ENCODE measurements at places on chromosomes 4 and X.

DNA sequence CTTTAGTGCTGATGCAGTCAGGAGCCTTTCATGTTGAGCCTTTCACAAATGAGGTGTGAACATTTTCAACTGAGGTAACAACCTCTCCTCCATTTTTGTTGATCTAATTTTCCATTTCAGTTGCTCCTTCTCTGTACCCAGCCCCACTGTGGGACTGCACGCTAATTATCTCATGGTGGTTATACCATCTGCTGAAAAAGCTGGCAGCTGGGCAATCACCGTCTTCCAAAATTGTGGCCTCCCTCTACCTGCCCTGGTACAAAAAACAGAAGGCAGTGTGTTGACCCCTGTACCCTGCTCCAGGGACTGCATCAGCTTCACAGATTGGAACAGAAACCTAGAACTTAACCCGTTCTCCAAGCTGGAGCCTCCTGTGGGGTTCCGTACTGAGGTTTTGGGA is 72.4 kb upstream of the LONRF3 start:
- no peak for DNase-seq

- DNase-seq = no peak
Measured at GRCh38 chr4:155617296-155617695, 49.4 kb upstream of the GUCY1A1 start.

- DNase-seq = no peak
Measured at GRCh38 chrX:119954374-119954773, 10.8 kb upstream of the NKAP start.

DNA sequence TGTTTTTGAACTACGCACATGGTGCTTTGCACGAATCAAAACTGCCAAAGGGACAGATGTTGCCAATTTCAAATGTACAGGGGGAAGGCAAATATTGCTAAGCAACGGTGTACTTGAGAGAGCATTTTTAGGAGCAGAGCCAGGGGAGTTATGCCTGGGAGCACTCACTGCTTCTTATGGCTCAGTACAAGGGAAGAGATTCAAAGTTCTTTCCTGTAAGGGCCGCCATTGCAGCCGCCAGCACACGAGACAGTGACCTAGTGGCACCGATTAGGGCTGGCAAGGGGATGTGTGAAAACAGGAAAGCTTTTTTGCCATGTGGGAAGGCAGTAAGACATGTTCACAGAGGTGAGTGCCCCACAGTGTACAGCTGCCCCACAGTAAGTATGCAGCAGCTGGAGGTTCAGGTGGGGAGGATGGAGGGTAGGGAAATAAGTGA is 133.8 kb downstream of the AFF1 start:
- no peak for DNase-seq

DNA sequence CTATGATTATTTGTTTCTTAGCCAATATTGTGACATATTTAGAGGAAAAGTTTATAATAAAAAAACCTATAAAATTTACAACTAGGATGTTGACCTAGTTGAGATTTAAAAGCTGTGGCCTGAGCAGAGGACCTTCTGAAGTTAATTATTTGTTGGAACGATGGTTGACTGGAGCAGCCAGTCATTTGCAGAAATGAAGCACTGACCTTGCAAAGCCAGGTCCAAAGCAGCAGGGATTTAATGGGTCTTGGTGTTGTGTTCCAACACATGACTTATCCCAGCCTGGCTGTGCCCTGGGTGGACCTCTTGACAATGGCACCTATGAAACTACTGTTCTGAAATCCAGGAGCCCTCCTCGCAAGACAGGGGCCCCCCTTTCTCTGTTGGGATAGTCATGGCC is 235.2 kb downstream of the FRAS1 start:
- no peak for DNase-seq

GRCh38 chrX:50736656-50737055 is 77.3 kb downstream of the SHROOM4 start:
- DNase-seq = no peak

DNA sequence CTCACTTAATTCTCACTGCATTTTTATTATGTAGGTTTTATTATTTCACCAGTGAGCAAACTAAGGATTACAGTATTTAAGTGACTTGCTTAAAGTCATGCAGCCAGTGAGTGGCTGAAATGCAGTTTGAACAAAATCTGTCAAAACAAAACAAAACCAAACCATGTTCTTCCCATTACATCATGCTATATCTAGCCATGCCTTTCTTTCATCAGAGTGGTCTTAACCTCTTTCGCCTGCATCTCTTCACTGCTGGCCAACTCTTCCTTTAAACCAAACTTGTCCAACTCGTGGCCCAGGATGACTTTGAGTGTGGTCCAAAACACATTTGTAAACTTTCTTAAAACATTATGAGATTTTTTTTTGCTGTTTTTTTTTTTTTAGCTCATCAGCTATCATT is 223.2 kb downstream of the PCDH7 start:
- no peak for DNase-seq

GRCh38 chr4:8370835-8371595 is 69.5 kb downstream of the ACOX3 start:
- no peak for DNase-seq

DNA sequence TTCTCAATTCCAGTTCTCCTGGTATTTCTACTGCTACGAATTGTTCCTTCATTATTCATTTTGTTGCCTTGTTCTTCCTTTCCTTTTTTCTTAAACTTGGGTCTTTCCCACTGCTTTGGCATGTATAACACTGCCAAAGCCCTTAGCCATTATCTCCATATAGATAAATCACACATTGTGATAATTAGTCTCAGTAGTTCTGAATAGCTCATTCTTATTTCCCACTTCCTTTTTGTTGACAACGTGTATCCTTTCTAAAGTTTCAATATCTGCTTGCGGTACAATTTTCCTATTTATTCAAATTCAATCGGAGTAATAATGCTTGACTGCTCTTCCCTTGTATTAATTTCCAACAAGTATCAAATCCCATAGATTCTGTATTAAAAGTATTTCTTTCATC is 14.5 kb upstream of the CAMK2D start:
- DNase-seq = no peak

DNA sequence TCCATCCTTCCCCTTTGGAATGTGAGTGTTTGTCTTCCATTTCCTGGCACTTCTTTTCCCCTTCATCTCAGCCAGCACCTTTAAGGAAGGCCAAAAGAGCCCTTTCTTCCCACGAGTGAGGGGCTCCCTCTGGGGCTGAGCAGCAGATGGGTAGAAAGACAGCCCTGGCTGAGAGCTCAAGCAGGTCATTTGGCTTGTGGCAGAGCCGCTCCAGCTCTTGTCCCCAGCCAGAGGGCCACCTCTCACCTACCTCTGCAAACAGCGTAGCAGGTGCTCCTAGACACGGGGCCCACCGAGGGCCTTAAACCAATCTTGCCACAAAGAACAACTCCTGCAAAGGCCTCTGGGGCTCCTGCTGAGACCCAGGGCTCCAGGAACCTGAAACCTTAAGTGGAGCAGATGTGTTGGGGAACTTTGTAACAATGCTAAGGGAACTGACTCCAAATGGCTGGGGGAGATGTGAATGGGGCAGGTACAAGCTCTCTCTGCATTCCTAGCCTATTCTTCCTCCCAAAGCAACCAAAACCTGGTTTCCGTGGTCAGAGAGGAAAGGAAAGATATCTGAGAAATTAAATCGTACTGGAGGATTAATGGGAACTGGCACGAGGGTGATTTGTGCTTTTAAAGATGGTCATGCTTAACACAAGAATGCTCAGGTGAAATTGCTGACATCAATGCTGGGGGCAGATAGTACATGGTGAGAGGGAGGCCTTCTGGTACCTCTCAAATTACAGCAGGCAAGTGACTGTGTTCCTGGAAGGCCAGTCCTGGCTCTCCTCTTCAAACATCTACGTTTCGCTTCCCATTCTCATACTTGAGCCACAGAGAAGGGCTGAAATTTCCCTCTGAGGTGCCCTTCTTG is 27.0 kb downstream of the TFDP3 start:
- no peak for DNase-seq

GRCh38 chrX:66912417-66912816 is 273.5 kb upstream of the EDA2R start:
- no peak for DNase-seq

GRCh38 chrX:41475191-41475590 is 28.0 kb downstream of the NYX start:
- DNase-seq = no peak

- no peak for DNase-seq
Measured at GRCh38 chr4:163470391-163470790, 3.2 kb downstream of the TKTL2 start.

DNA sequence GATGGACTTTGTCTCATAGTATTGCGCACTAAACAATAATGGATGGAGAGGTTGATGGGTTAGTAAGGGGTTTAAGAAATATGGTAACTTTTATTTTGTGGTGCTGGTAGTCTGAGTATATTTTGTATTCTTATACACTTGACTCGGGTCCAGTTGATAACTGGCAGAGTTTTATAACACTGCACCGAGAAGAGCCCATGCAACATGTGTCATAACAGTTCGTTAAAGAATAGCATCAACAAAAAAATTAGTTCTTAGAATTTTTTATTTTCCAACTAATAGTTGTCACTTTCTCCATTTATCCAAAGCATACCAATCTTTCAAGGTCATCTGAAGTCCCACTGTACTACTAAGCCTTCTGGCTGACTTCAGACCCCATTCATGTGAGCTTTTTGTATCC is 175.1 kb downstream of the SOWAHB start:
- DNase-seq = no peak

DNA sequence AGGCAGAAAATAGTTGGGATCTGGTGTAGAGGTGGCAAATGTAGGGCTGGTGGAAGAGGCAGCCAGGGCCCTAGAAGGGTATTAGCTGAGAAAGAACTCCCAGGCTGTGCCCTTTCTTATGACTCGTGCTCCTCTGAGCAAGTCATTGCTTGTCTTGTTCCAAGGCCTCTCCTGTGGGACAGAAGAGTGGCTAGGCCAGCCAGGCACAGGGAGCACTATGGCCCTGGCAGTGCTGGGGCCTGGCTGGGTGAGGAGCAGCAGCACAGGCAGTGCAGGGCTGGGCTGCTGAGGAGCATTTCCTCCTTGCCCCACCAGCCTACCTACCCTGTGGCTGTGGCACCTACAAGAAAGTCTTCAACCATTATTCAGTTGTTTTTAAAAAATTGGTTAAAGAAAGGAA is 298.5 kb upstream of the NR3C2 start:
- no peak for DNase-seq
